ENCODE measurements at places on chromosomes 3 and 15.

DNA sequence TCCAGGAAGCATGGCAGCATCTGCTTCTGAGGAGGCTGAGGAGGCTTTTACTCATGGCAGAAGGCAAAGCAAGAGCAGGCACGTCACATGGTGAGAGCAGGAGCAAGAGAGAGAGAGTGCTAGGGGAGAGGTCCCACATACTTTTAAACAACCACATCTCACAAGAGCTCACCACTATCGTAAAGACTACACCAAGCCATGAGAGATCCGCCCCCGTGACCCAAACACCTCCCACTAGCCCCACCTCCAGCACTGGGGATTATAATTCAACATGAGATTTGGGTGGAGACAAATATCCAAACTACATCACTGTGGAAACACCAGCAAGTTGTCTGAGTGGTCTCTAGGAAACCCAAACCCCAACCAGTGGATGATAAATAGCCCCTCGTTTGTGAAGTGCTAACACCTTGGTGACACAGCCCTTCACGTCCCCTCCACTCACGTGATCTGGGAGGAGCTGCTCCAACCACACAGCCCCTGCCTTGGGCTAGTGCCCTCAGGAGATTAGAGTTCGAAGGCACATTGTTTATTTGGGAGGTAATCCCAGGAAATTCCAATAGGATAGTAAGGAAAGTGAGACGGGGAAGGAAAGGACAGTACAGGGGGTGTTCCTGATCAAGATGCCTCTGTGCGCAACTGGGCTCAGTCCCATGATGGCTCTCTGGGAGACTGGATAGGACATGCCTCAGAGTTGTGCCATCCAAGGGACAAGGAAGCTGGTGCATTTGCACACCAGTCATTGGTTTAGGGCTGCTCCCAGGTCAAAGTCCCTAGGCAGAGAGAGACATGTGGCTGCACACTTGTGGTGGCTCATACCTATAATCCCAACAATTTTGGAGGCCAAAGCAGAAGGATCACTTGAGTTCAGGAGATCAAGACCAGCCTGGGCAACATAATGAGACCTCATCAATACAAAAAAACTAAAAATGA, 80.6 kb upstream of the CTNNB1 start:
- no peak for DNase-seq

GRCh38 chr3:77321646-77322045, 281.7 kb downstream of the ROBO2 start:
- no peak for DNase-seq

DNA sequence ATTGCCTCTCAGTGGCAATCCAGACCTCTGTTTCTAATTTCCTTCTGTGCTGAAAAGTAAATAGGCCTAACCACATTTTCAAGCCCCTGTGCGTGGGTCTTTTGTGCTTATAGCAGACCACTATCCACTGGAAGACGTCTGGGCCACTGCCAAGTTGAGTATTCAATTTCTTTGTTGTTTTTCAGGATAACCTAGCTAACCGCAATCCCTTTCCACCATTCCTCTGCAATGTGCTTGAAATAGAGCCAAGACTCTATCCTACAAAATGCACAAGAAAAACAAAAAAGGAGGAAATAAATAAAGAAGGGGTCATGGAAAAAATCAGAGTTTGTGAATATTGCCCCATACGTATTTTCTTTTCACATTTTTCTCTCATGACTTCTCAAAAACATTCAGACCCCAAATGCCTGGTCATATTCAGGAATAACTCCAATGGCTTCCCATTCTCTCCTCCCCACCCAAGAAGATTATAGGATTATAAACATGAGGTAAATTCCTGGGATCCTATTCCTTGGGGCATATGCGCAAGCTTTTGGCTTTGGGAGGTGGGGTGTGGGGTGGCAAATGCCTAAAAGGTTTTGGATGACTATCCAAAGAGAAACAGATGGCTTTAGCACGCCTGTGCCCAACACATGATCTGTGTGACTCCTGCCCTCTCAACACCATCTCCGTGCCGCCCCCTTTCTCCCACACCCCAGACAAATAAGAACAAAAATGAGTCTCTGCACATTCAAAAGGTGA, 217.9 kb upstream of the THBS1 start:
- no peak for DNase-seq

GRCh38 chr15:63075015-63075983, 32.8 kb downstream of the TPM1 start:
- no peak for DNase-seq

DNA sequence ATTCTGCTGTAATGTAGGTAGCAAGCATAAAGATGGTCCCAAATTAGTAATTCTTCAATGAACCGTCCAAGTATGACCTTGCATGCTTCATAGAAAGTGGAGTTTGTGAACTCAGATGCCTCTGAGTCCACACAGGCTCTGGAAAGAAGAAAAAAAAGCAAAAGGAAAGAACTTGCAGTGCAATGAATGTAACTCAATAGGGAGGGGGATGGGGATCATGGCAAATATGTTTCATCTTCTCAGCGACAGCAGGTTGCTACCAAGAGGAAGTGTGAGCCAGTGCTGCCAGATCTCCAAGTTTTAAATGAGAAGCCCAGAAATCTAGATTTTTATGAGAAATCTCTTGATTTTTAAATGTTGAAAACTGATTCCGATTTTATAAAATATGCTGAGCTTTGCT, 50.3 kb downstream of the IL20RB start:
- no peak for DNase-seq

DNA sequence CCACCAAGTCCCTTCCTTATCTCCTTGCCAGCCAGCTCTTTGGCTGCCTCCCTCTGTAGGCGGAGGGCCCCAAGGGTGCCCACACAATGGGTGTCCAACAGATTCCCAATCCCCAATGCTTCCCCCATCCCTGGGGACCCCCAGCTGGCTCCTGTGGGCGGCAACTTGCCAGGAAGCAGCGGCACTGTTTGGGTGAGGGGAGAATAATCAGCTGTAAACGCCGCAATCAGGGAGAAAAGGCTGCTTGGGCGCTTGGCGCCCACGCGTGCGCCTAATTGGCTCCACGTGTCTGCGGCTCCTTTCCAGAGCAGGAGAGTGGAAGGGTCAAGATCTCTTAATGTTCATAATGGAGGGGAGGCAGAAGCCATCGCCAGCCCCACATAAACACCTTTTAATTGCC, 67.9 kb upstream of the TMEM115 start:
- DNase-seq: no peak

DNA sequence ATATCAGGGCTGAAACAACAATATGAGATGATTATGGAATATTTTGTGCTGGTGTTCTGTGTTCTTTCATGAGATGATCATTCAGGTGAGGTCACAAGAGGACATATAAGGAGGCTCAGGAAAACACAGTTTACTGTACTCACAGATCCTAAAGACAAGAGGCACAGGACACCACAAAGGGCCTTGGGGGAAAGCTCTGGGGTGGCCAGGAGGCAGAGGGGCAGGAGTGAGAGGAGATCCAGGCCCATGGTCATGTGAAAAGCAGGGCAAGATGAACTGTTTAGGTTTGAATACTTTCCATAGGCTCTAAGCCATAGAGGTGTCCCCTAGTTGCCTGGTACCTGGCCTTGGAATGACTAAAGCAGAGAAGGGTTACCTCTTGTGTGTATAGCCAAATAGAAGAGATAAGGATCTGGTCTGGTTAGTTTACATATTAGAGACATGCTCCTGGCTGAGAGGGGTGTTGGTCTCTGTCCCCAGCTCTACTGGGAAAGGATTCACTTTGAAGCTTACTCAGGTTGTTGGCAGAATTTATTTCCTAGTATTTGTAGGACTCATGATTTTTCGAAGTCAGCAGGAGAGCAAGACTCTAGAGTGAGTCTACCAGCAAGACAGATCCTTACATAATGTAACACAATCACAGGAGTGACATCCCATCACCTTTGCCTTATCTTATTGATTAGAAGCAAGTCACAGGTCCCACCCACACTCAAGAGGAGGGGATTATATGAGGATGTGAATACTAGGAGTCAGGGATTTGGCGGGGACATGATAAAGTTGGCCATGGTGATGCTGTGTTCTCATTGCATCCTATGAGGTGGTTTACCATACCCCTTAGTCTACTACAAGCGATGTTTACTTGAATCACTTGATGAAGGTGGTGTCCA, 11.3 kb upstream of the TM4SF1 start:
- DNase-seq: no peak

- DNase-seq: no peak
Measured at GRCh38 chr3:119534296-119534695, 25.1 kb downstream of the CD80 start.

DNA sequence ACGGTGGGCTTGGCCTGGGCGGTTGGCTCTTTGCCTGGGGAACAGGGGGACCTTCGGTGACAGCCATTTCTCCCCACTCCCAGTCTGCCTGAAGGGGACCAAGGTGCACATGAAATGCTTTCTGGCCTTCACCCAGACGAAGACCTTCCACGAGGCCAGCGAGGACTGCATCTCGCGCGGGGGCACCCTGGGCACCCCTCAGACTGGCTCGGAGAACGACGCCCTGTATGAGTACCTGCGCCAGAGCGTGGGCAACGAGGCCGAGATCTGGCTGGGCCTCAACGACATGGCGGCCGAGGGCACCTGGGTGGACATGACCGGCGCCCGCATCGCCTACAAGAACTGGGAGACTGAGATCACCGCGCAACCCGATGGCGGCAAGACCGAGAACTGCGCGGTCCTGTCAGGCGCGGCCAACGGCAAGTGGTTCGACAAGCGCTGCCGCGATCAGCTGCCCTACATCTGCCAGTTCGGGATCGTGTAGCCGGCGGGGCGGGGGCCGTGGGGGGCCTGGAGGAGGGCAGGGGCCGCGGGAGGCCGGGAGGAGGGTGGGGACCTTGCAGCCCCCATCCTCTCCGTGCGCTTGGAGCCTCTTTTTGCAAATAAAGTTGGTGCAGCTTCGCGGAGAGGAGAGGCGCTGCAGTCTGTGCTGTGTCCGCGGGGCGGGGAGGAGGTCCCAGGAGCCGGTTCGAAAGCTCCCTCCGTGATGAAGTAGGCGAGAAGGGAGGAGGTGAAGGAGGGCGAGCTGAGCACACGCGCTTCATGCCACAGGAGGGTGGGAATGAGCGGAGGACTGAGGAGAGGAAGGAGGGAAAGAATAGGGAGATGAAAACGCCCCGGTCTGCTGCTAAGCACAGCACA, 9.6 kb downstream of the CLEC3B start:
- DNase-seq: no peak

GRCh38 chr3:141352262-141352984, 15.9 kb upstream of the ZBTB38 start:
- no peak for DNase-seq

DNA sequence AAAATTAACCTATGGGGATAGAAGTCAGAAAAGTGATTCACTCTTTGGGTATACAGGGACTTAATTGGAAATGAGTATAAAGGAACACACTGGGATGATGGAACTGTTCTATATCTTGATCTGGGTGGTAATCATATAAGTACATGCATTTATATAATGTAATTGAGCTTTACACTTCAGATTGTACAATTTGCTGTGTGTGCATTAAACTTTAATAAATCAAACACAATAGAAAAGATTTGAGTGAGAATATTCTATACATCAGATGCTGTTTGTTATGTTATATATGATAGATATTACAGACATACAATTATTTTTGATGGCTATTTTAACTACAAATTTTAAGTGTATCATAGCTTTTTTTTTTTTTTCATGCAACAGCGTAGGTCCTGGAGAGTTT, 860.2 kb upstream of the ARPP21 start:
- DNase-seq: no peak

DNA sequence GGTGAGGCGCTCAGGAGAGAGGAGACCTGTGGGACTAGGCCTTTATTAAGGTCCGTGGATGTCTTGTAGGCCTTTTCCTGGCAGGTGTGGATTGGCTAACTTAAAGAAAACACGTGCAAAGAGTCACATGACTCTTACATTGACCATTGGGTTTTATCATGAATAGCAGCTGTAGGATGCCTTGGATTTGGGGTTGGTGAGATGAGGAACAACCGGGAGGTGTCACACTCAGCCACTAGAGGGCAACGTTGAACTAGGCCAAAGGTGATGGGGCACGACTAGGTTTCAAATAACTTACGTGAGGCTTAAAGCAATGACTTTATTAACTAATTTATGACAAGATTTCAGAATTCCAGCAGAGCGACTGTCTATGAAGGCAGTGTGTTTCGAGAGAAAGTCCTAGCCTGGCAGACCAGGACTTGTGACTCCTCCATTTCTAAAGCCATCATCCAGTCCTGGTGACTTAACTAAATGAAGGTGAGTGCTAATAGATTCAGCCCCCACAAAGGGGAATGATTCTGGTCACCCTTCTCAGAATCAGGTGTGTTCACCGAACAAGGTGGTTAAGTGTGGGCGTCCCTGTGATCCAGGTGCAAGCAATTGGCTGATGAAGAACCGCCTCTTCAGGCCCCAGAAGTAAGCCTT, 345.6 kb downstream of the MCTP2 start:
- DNase-seq: peak; percentile 33

- DNase-seq: peak; percentile 71
Measured at GRCh38 chr3:46378426-46378942, 7.7 kb downstream of the CCR5 start.

DNA sequence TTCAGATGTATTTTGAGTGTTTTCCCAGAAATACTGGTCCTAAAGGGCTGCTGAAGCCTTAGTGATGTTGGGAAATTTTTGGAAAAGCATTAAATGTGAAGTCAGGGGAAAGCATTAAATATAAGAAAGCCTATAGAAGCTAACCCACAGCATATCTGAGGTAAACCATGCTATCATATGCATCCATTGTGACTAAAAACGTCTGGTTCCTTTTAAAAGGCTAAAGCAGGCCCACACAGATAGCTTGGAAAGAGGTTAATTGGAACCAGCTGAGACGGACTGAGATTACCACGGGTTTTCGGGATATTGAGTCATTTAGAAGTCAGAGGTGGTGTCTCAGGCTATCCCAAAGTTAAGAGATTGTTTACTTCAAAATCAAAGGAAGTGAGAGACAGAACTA, 78.2 kb downstream of the CYP19A1 start:
- no peak for DNase-seq

DNA sequence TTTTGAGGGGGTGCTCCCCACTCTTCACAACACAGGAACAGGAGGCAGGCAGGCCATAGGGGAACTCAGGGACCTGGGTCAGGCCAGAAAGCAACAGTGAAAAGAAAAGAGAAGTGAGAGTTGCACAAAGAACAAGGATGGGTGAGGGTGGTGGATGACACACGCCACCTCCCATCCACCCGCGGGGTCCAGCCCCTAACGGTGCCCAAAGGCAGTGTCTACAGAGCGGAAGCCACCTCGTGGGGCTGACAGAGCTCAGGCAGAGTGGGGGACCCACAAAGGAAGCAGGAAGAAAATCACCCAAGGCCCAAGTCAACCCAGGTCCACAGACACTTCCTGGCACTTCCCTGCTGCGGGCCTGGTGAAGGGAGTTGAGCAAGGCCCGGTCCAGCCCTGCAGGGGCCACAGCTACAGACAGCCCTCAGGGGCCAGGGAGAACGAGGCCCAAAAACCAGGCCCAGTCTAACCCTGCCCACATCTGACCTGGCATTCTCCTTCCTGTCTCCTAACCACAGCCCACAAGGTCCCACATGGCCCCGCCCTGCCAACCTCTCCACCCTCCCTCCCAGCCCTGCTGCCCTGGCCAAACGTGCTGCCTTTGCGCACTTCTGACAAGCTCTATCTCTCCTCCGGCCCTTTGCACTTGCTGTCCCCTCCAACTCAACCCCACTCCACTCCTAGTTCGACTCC, 5.9 kb downstream of the NUP210 start:
- peak; percentile 82 for DNase-seq
